GM13977 (cell line): ENCODE measurements at places on chromosomes 3 and 15.

GRCh38 chr15:91465086-91465485, 365.0 kb downstream of the SV2B start:
- DNase-seq = no peak

DNA sequence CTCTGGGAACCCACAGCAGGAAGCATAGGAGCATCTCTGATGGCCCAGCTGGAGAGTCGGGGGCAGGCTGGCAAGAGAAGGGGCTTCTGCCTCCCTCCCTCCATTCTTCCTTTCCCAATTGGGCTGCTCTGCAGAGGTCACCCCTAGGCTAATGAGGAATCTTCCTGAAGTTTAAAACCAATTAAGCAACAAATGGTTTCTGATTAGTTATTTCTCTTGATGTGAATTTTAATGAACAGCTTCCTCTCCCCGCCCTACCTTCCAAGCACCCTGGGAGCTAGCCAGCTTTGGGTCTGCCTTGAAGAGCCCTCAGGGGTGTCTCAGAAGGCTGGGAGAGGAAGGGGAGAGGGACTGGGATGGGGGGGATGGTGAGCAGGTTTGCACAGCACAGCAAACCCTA, 24.6 kb upstream of the HCN4 start:
- no peak for DNase-seq

DNA sequence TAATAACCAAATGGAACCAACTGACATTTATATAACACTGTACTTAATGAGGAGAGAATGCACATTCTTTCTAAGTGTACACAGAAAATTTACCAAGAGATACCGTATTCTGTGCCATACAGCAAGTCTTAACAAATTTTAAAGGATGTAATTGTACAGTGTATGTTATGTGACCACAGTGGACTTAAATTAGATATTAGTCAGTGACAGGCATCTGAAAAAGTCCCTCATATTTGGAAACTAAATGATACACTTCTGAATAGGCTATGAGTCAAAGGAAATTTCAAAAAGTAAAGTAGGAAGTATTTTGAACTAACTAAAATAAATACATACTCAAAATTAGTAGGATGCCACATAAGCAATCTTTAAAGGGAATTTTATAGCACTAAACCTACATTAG, 59.6 kb upstream of the P3H2 start:
- peak; percentile 47 for DNase-seq

DNA sequence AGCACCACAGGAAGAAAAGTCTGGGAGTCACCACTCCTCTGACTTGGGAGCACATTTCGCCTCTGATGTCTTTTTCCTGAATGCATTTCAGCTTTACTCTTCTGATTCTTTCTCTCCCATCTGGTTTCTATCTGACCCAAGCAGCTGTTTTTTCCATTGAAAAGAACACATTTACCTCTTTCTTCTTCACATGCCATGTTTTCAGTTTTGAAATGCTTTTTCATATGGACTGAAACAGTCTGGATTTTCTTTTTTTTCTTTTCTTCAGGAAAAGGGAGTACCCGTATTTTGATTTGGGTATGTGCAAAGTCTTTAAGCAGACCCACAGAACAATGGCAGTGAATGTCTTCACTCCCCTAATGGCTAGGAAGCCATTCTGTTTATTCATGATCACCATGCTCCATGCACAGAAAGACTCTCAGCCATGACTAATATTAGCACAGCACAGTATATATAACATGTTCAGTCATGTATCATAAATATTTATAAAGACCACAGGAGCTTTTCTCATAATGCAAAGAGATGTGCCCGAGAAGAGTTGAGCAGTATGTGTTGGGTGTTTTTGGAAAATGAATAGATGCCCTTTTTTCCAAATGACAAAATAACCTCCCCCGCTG, 82.7 kb upstream of the LRIG1 start:
- DNase-seq = no peak

DNA sequence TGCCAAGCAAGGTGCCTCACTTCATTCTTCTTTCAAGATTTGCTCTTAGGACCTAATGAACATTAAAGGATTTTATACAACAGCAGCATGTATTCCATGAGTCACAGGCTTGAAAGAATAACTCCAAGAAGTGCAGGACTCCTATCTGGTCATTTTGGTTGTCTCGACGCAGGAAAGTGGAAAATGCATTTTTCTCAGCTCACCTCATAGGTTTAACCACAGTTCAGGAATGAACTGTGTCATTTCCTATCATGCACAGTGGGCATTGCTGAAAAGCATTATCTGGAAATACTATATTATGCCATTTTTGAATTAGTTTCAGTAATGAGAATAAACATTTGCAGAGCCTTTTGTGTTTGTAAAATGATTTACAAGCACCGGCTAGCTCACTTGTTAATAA, 98.7 kb upstream of the BFSP2 start:
- no peak for DNase-seq

DNA sequence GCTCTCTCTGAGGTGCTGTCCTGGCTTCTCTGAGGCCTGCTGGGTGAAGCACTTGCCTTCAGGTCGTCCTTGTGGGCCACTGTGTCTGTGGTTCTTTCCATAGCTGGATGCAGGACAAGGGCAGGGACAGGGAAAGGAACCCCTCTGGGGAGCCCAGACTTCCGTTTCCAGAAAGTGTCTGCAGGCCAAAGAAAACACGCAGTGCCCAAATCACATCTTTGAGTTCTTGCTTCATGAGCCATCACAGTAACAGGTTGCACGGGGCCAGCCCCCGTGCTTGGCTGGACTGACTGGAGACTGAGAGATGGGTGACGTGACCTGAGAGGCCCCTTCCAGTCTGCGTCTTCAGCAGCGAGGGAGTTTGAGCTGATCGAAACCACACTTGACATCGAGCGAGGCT, 115.8 kb downstream of the GABRG3 start:
- DNase-seq = no peak

DNA sequence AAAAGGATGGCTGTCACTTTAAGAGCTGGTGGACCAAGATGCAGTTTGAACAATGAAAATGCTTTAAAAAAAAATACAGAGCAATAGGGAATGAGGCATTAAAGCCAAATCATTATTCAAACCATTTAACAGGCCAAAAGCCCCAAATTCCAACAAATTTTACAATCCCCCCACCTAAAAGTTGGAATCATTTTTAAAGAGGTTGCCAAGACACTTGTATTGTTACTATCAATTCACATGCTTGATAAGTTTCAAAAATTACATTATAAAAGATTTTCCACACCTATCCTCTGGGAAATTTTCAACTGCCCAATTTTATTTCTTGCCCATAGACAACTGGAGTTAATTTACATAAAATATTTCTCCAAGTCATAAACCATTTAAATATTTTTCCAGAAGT, 192.3 kb upstream of the ARHGEF26 start:
- DNase-seq = no peak

DNA sequence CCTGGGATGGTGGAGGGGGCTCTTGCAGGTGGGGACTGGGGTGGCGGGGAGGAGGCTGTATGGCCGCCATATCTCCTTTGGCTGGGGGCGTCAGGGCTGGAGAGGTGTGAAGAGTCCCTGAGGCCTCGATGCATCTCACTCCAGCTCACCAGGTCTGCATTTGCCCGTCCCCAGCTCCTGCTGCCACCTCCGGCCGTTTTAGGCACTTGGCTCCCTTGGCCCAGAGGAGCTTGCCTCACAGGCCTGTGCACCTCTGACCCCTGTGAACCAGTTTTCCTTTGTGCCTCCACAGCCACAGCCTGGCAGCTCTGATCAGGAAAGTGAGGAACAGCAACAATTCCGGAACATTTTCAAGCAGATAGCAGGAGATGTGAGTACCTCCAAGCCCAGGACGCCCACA, 49.7 kb downstream of the CAPN3 start:
- no peak for DNase-seq

- peak; percentile 97 for DNase-seq
Measured at GRCh38 chr15:74598126-74598842, 17.4 kb upstream of the CLK3 start.

GRCh38 chr15:76987896-76988860, 6.7 kb upstream of the PSTPIP1 start:
- peak; percentile 83 for DNase-seq

- no peak for DNase-seq
Measured at GRCh38 chr3:194306109-194306686, 44.9 kb downstream of the CPN2 start.

DNA sequence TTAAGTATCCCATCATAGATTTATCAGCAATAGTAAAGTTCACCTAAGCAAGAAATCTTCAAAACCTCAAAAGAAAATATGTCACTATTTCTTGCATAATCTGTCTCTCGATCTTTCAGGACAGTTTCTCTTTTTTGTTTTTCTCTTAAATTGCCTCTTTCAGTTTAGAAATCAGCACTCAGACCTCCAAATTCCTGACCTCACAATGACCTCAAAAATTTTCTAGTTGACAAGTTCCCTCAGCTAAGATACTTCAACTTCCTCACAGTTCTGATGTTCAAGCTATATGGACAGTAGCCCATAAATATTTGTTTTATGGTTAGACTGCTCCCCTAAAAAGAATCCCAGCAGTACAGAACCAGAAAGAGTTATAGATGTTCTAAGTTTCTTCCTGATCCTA, 24.1 kb downstream of the SLC24A5 start:
- peak; percentile 7 for DNase-seq

GRCh38 chr3:157317895-157318294, 118.8 kb upstream of the PTX3 start:
- DNase-seq = no peak

DNA sequence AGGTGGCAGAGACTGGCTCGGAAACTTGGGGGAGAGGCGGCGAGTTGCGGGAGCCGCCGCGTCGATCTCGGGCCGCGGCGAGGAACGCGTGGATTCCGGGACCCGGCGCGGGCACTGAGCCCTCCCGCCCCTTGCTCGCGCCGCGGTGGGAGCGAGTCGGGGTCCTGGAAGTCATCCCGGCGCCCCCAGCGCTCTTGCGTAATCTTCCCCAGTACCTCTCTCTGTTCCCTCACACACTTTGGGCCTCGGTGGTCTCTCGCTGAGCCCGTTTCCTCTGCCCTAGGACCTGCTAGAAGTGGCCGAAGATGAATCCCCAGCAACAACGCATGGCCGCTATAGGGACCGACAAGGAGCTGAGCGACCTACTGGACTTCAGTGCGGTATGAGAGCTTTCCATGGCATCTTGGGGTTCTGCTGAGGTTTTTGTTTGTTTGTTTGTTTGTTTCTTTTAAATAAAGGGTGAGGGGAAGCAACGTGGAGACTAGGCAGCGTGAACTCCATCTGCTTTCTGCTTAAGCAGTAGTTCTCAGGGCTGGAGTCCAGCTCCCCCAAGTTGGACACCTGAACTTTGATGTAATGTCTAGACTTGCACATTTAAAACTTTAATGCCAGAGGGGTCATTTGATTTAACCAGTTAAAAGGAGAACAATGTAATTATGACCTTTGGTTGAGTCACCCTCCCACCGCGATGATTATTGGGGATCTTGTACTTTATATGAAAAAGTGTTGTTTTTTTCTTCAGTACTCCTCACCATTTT, 1.3 kb downstream of the TCF12 start:
- peak; percentile 52 for DNase-seq

DNA sequence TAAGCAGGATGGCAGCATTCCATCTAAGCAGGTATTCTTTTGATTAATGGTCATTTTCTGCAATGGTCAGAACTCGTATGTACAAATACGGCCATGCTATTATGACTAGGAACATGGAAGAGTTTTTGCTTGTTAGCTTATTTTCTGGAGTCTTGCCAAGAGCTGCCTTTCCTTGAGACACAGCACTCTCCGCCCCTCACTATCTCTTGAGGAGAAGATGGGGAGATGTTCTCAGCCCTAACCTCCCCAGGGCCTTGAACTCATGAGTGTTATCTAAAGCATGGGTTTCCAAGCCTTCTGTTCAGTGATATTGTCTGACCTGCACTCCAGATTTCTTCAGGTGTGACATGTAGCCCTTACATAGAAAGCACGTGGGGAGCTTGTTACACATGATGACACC, 65.9 kb upstream of the ACTC1 start:
- DNase-seq = no peak

- DNase-seq = no peak
Measured at GRCh38 chr15:37103475-37104423, 3.4 kb upstream of the MEIS2 start.

DNA sequence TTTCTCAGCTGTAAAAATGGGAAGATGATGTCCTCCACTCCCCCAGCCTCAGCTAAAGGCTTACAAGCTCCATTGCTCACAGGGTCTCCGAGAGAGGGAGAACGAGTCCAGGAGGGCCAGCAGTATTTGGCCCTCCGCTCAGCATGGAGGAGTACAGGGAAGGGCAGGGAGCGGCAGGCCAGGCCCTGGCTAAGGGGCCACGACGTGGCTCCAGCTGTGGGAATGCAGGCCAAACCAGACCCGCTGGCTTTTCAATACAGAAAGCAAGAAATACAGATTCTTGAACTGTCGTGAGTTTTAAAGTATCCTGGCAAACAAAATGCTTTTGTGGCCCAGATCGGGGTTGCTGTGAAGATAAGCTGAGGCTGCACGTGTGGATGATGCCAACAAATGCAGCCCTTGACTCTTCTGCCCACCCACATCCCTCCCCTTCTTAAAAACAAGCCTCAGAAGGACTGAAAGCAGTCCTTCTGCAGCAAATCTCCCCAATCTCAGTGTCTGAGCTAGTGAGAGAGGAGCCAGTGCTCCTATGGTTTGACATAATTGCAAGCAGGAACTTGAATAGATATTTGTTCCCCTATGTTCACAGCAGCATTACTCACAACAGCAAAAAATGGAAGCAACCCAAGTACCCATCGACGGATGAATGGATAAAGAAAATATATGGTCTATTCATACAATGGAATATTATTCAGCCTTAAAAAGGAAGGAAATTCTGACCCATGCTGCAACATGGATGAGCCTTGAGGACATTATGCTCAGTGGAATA, 18.5 kb upstream of the FBLN2 start:
- DNase-seq = no peak

DNA sequence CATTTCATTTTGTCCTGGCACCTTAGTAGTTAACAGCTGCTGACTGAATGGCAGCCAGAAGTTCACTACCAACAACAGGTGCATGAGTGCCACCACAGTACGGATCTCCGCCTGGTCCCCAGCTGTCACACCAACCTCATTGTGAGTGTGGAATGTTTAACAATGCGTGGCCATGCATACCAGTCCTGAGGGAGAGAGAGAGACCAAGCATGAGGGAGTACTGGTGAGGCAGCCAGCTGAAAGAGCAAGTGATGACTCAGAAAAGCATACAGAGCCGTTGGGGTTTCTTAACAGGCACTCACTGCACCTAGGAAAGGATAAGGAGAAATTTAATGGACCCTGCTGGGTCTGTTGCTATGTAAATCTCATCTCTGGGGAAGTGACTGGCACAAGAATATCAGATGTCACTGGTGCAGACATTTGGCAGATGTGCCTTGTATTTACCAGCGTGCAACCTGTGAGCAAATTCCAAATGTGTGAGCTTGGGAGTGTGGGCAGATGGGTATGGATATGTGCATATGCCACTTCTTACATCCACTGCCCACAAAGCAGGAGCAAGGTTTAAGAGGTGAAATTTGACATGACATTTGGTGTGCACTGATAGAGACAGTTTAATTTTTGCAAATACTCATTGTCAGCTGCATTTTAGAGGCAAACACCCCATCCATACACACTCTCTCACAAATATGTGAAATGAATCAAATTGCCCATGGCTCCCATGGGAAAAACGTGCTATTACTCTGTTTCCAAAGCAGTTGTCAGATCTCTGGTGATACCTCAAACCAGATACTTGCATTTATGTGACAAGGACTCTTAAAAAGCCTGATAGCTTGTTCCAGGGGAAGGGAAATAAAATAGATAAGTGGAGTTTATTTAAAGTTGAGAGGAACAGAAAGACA, 245.2 kb upstream of the ARPP21 start:
- no peak for DNase-seq

GRCh38 chr3:136294176-136294575, 44.0 kb downstream of the PCCB start:
- DNase-seq = no peak
